Stimulated activated CD4-positive, alpha-beta T cell treated with anti-CD3 and anti-CD28 coated beads, Interleukin-2, amount 100 ng/mL, for 48 hours (primary cell): ENCODE measurements at places on chromosomes 12 and 14.

DNA sequence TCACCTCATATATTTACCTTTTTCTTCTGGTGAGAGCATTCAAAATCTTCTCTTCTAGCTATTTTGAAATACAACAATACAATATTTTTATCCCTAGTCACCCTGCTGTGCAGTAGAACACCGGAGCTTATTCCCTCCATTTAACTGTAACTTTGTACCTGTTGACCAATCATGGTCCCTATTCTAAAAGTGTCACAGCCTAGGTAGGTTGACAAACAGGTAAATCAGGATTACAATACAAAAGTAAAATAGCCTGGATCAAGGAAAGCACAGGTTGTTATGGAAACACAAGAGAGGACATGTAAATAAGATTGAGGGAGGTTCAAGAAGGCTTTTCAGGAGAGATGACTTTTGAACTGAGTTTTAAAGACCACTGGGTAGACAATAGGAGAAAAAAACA, 670.9 kb downstream of the DIO2 start:
- no peak for DNase-seq

GRCh38 chr12:70842136-70842535, 78.4 kb downstream of the PTPRR start:
- DNase-seq = no peak

DNA sequence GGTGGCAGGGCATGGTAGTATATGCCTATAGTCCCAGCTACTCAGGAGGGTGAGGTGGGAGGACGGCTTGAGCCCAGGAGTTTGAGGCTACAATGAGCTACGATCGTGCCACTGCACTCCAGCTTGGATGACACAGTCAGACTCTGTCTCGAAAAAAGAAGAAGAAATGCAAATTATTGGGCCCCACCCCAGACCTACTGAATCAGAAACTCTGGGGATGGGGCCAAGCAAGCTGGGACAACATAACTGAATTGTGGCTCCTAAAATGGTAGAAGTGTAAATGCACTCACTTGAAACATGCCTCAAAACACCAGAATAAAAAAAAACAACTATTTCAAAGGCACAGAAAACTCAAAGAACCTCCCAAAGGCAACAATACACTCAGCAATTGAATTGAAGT, 37.0 kb downstream of the CIT start:
- no peak for DNase-seq

- DNase-seq = no peak
These were observed 21.8 kb downstream of the MDM1 start for GRCh38 chr12:68310370-68310769.

- no peak for DNase-seq
These were observed 57.1 kb downstream of the TRAFD1 start for GRCh38 chr12:112182499-112182898.

DNA sequence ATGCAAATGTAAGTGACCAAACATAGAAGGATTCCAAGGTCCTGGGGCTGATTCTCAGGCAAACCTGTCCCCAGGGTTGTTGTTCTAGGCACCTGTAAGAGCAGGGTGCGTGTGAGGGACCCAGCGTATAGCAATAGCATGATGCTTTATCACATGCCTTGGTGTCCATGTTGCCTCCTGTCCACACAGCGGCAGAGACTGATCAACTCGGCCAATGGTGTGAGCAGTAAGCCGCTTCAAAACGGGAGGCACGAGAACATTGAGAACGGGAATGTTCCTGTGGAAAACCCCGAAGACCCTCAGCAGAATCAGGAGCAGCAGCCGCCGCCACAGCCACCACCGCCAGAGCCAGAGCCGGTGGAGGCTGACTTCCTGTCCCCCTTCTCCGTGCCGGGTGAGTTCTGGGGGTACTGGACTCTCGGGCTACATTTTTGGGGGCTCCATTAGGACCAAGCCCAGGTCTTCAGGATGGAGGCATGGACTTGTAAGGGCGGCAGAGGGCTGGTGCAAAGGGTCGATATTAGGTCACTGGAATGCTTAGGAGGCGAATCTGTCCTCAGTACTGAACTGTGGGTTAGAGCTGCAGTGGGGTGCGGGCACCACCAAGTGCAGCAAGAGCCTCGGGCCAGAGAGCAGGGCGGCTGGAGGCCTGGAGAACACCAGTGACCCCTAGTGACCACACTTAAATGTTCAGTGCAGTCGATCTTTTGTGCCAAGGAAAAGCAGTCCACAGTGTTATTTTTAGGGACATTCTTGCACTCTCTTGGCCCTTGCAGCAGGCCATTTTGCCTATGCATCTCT, 57.2 kb upstream of the RIN3 start:
- no peak for DNase-seq

DNA sequence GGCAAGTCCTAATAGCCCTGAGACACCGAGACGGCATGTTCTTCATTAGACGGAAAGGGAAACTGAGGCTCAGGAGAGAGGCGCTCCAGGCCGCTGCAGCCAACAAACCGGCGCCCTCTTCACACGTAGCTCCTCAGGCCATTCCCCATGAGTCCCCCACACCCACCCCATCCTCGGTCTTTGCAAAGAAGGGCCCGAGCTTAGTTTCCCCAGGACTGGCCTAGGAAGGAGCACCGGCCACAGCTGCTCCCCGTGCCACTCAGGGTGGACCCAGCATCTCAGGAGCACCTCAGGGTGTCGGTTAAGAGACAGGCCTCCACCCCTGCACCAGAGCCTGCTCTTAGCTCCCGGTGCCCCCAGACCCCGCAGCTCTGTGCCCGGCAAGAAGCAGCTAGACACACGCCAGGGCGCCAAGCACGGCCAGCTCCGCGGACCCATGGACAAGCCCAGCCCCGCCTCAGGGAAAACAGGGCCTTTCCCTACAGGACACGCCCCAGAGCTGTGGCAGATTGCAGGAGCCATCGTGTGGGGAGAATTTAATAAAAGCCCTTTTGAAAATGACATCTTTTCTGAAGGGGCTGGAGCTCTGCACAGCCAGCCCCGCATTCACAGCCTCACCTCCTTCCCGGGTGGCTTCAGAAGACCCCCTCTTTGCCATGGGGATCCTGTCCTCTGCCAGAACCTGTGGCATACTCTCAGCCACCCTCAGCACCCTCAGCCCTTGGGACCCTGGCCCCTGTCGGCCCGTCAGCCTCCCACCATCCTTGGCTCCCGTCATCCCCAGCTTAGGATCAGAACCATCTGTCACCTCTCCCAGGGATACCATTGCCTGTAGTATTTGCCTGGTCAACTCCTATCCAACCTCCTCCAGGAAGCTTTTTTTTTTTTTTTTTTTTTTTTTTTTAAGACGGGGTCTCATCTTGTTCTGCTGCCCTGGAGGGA, 59.7 kb downstream of the LGMN start:
- DNase-seq = no peak

GRCh38 chr14:96626121-96626768, 124.1 kb downstream of the PAPOLA start:
- no peak for DNase-seq
